ENCODE measurements at places on chromosomes 7 and 10. TPM values are rescaled to one million over a fixed set of nuclear protein-coding genes. Genes with fewer than 3 reads are reported as not detected.

- no peak overlapping the region for H3K27ac ChIP-seq
- no peak for DNase-seq
- H3K27me3 ChIP-seq, result no peaks in the 10 kb centered on the region
- H3K4me1 ChIP-seq, result peaks cover 4% of the 10 kb centered on the region
These were observed 231.3 kb upstream of the GRB10 start for GRCh38 chr7:51013861-51014511.

PRR15 gene
- not detected for total RNA-seq

- no peak overlapping the region for H3K4me3 ChIP-seq
- no peak overlapping the region for H3K27ac ChIP-seq
- no peak for DNase-seq
- H3K4me1 ChIP-seq, result no peaks in the 10 kb centered on the region
- no peaks in the 10 kb centered on the region for H3K36me3 ChIP-seq
These were observed 86.7 kb downstream of the ADCY1 start for GRCh38 chr7:45660901-45661211.

DNA sequence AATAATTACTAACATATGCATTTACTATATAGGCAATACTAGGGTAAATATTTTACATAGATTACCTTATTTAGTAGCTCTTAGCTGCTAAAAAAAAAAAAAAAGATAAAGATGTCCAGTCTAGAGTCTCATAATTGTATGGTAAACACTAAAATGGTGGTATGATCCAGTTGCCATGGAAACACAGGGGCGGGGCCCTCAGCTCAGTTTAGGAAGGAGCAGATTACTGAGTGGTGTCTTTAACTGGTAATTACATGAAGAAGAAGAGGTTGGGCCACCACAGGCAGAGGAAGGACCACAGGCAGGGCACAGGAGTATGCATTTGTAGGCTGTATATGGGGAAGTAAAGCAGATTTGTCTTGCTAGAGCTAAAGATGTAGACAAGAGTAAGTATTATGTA, 43.7 kb downstream of the ITGB8 start:
- H3K27ac ChIP-seq, result no peak overlapping the region
- H3K36me3 ChIP-seq, result no peaks in the 10 kb centered on the region
- H3K27me3 ChIP-seq, result no peaks in the 10 kb centered on the region
- no peak for DNase-seq
- no peaks in the 10 kb centered on the region for H3K4me1 ChIP-seq

SPDYE8 gene
- not detected for total RNA-seq

DNA sequence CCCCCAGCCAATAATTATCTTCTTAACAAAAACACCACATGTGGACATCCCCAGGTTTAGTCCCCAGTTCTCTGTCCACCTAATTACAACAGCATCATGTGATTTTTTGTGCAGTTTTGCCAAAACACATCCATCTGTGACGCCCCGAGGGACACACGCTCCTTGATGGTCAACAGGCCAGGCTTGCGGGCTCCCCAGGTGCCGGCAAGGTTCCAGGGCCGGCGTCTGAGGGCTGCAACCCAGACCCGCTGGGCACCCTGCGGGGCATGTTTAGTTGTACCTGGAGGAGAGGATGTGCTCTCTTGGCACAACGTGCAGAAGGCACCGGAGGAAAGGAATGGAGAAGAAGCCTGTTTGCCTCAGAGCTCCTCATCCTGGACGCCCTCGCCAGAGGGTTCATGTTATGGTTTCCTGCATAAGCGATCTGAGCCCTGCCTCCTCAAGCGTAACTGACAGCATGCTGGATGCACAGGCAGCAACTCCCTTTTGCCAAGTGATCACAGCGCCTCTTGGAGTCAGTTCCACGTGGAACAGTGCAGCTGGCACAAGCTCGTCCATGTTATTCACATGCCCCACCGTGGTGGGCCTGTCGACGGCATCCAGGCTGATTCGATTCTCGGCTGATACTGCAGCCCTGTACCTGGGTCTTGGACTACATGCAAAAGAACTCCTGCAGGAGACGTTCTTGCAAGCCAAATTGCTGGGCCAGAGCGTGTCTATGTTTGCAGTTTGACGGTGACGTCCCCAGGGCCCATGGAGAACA, 41.6 kb downstream of the JAKMIP3 start:
- no peak for DNase-seq
- H3K4me1 ChIP-seq, result no peaks in the 10 kb centered on the region
- H3K27me3 ChIP-seq, result no peaks in the 10 kb centered on the region
- H3K4me3 ChIP-seq, result no peak overlapping the region

SH2D4B gene
- total RNA-seq, result 0.07 TPM

GRCh38 chr7:75914169-75914654, 743 bp upstream of the POR start:
- H3K4me1 ChIP-seq, result peaks cover 23% of the 10 kb centered on the region
- DNase-seq, result no peak
- H3K4me3 ChIP-seq, result peak overlapping the region; percentile 79
- H3K27me3 ChIP-seq, result peaks cover 3% of the 10 kb centered on the region

Measured in activated CD4-positive, alpha-beta T cell treated with anti-CD3 and anti-CD28 coated beads, Interleukin-2, amount 10 ng/mL, durations not matched to agents 7 days and 5 days (primary cell).